ENCODE measurements at places on chromosomes 7 and 10. TPM values are rescaled to one million over a fixed set of nuclear protein-coding genes. Genes with fewer than 3 reads are reported as not detected.

MKI67 gene
- polyA plus RNA-seq = 0.06 TPM

HYCC1 gene
- 15.6 TPM for polyA plus RNA-seq

STYXL1 gene
- 39.9 TPM for polyA plus RNA-seq

TWNK gene
- 22.6 TPM for polyA plus RNA-seq

TMEM270 gene
- polyA plus RNA-seq = not detected
